ENCODE measurements at places on chromosomes 12 and 14.
A peak's percentile ranks its signal among the peaks of the same experiment; 100 is the strongest.

DNA sequence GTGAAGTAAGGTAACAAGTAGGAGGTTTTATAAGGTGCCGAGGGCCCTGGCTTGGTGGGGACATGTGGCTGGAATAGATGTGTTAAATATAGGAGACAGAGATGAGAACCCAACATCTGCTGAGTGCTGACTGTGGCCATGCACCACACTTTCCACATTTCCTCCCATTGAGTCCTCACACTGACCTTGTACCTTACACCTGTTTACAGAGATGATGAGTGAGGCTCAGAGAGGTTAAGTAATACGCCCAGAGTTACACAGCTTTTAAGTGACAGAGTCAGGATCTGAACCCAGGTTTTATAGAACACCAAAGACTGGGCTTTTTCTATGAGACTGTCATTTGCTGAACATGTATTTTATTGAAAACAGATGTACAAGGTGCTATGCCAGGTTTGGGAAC, 70.8 kb upstream of the LTA4H start:
- DNase-seq, result no peak

DNA sequence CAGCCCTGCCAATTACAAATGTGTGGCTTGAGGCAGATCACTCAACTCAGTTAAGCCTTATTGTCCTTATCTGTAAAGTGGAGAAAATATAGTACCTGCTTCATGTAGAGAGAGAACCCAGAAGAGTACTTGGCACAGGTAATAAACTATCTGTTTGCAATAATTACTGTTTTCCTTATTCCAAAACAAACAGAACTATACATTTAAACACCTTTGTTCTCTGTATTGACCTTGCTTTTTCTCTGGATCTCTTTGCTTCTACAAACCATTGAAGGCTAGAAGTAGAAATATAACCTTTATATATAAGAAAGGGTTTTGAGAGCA, 70.8 kb upstream of the SRSF5 start:
- no peak for DNase-seq

DNA sequence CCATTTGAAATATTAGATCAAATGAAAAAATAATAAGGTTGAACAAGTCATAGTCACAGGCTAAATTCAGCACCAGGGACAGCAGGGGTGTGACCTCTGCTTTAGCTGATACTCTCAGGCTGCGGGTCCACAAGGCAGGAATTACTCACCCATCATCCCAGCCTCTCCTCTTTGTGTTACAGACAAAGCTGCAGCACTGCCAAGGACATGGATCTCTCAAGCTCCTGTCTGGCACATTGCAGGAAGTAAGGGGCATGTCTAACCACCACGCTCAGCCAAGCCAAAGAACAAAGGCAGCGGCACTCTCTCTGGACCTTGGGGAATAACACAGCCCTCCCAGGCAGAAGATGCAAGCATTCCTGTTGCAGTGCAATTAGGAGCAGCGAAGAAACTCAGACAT, 783.8 kb downstream of the VRK1 start:
- DNase-seq, result no peak

DNA sequence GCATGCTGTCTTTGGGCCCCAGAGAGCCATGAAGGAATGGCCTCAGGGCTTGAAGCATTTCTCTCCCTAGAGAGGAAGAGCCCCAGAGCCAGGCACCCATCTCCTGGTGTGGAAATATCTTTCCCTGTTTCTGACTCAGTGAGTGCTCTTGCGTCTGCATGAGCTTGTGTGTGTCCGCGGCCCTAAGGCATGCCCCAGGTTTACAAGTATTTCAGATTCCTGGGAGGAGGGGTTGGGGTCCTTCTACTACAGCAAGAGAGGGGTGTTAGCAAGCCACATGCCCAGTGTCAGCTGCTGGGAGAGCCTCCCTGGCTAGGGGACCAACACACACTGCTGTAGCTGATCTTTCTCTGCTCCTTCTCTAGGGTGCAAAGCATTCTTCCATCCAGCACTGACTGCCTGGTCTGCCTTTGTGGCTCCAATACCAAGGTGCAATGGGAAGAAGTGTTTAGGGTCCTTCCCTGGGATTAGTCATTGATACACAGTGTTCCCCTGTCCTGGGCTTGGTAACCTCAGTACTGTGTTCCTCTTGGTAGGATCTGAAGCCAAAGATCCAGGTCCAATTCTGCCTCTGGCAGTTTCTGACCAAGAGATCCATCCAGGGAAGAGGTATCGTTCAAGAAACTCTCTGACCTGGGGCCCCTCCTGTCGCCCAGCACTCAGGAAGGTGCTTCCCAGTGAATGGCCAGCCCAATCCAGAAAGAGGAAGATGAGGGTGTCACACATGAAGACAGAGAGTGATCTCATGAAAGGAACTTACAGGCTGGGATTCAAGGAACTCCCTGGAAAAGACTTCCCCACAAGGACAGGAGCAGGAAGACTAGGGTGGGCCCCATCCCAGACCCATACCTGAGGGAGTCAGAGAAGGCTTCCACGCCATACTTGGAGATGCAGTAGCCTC, 3.1 kb downstream of the RDH16 start:
- DNase-seq, result no peak

- no peak for DNase-seq
These were observed 344 bp downstream of the LPAR5 start for GRCh38 chr12:6635375-6635855.

GRCh38 chr12:113086249-113087164, 30.0 kb downstream of the DTX1 start:
- DNase-seq, result no peak

GRCh38 chr14:101113835-101114725, 210.6 kb upstream of the RTL1 start:
- DNase-seq, result no peak

DNA sequence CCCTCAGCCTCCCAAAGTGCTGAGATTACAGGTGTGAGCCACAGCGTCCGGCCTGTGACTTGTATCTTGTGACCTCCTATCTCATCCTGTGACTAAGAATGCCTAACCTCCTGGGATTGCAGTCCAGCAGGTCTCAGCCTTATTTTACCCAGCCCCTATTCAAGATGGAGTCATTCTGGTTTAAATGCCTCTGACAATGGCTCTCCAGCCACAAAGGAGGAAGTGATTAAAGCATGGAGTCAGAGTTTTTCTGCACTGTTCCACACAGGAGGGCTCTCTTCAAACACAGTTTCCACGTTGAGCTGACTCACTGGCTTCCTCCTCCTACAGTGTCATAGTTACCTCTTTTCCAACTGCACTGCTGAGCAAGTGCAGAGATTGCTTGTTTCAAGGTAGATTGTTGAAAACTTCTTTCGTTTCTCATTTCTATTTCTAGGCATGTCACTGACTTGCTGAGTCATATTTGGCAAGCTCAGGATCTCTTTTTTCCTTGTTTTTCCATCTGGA, 383.8 kb downstream of the PCNX1 start:
- no peak for DNase-seq

DNA sequence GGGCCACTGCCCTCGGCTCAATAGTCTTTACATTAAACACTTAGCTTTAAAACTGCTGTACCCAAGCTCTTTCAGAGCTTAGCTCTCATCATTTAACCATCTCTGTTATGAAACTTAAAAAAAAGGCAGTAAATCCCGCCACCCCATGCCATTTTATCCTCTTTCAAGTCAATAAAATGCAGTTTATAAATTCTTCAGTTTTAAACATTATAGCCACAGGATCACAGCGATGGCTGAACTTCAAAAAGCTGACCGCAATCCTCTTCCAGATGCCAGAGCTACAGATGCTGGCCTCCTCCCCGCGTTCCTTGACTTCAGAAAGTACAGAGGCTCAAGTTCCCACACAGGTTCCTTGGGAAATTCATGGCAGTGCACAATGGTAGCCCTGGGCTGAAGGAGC, 4.2 kb downstream of the OR10G3 start:
- DNase-seq, result no peak

DNA sequence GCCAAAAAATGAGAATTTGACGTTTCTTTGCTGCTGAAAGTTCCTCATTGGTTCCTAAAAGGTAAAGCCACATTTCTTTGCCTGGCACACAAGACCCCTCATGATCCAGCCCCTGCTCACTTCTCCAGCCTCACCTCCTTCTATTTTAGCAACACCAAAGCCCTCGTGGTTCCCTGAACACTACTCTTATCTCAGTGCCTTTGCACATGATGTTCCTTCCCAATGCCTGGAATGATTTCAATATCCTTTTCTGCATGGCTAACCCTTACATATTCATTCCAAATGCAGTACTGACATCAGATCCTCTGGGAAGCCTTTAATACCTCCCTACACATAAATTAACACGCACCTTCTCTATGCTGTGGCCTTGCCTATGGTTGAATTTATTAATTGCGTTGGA, 39.9 kb downstream of the GLT8D2 start:
- DNase-seq, result no peak

GRCh38 chr14:73237786-73238423, 599 bp downstream of the PAPLN start:
- DNase-seq, result no peak

- DNase-seq, result no peak
These were observed at the start of gene TNFRSF1A for GRCh38 chr12:6341417-6342139. Gene TNFRSF1A (minus strand): TSS chr12:6342076. CDS start chr12:6341814, 262 bp downstream.

DNA sequence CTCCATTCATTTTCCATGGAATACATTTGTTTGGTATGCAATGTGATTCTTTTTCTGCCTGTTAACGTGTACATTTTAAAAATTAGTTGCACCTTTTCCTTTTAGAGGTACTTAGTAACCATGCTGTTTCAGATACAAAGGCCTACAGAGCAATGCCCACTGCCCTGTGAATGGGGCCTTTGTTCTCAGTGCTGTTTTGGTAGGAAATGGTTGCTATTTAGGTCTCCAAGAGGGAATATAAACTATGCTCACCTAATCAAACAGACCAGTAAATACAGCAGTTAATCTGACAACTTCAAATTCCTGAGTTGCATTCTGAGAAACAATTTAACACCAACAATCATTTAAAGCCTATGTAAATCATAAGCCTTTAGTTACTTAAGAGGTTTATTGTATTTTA, 188.7 kb downstream of the BCAT1 start:
- no peak for DNase-seq

DNA sequence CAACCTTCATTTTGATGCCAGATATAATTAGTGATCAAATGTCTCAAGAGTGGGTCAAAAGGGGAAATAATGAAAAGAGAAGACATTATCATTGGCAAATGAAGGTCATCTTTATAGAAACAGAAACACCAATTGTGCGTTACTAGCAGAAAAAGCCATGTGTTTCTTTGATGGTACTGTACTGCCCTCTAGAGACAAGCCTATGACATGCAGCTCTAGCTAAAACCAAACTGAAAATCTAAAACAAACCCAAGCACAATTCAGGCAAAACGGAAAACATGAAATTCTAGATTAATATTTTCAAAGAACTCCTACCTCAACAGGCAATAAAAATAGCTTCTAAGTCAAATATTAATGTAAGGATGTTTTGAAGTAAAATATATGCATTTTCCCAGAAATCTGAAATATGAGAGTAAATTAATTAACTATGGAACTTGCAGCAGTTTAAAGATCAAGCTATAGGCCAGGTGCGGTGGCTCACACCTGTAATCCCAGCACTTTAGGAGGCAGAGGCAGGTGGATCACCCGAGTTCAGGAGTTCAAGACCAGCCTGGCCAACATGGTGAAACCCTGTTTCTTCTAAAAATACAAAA, 115.4 kb downstream of the KLHL28 start:
- DNase-seq, result no peak

DNA sequence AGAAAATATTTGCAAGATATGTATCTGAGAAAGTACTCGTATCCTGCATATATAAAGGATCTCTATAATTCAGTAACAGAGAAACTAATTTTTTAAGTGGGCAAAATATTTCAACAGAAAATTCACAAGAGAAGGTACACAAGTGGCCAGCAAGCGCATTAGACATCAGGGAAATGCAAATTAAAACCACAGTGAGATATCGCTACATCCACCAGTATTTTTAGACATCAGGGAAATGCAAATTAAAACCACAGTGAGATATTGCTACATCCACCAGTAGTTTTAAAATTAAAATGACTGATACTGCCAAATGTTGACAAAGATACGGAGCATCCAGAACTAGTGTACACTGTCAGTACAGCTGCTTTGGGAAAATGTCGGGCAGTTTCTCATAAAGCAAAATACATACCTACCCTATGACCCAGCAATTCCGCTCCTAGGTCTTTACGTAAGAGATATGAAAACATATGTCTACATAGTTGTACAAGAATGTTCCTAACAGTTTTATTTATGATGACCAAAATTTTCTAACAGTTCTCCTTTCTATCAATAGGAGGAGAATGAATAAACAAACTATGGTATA, 2.8 kb upstream of the KCNK13 start:
- DNase-seq, result no peak

GRCh38 chr12:26268841-26269561, 73.6 kb downstream of the SSPN start:
- DNase-seq, result no peak

DNA sequence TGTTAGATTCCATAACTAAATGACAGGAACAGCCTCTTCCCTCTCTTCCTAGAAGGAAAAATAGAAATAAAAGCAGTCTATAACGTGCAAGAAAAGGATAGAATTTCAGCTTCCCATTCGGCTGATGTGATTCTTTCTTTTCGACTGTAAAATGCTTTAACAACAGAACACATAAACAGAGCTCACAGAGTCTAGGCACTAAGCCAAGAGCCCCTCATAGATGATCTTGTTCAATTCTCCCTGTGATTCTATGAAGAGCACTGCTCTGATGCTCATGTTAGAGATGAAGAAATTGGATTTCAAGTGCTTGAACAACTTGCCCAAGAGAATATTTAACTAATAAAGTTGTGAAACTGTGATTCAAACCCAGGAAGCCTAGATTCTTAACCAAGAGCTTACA, 232.7 kb downstream of the RPAP3 start:
- DNase-seq, result no peak

DNA sequence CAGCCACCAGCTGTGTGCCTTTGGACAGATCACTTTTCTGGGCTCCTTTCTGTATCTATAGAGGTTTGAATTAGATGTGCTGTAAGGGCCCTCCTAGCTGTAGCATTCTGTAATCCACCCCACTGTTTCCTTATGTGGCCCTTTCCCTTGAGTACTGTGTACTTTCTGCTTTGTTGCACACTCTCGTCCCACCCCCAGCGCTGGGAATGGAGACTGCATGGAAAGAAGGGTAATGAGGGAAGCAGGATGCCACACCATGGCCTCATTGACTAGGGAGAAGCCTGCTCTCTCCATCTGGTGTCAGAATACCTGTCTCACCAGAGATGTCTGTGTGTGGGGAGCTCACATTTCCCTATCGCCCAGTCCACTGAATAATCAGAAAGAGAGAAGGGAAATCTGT, 13.6 kb upstream of the GALNT16 start:
- no peak for DNase-seq

DNA sequence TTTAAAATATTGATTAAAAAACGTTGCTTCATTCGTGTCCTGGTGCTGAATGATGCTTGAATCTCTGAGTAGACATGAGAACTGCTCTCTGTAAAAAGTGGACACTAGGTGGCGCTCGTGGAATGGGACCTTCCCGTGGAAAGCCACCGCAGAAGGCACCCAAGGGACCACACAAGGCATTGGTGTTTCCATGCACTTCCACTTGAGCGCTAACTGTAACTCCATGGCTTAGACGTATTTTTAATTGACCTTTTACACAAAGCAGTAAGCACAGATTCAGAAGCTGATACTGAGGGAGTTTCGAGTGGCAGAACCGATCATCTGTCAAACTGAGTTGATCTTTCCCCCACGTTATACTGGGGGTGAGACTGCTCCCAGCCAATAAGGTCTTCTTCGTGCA, 135.3 kb downstream of the PRKCH start:
- peak; percentile 86 for DNase-seq

- DNase-seq, result no peak
These were observed 8.7 kb downstream of the BEGAIN start for GRCh38 chr14:100578552-100578951.

- DNase-seq, result no peak
These were observed 294.7 kb downstream of the TTC6 start for GRCh38 chr14:37890095-37890494.

- DNase-seq, result no peak
These were observed 349.7 kb downstream of the NRXN3 start for GRCh38 chr14:78519863-78520262.
